ENCODE measurements at places on chromosomes 5 and 9. TPM values are rescaled to one million over a fixed set of nuclear protein-coding genes. Genes with fewer than 3 reads are reported as not detected.

The SPEF2 gene
- total RNA-seq: 2.6 TPM

The SMU1 gene
- total RNA-seq: 22.4 TPM

DNA sequence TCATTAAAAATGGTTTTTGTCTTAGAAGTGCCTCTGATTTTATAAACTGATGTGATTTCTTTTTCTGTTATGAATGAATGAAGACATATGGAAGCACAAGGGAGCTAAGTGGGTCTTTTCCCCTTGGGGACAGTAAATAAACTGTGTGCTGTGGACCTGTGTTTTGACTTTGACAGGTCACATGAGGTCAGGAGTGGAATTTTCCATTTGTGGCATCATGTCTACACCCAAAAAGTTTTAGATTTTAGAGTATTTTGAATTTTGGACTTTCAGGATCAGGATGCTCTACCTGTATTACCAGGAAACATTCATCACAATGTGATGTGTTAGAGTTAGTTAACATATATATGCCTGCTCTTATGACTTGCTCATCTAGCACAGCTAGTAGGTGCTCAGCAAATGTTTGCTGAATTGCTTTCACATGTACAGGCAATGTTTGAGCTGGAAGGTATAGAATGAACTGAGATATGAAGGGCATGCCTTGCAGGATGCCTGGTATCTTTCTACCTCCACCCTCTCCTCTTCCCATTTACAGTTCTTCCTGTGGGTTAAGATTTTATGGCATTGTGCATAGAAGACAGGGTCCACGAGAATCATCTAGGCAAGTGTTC lies 73.2 kb upstream of the NR3C1 start:
- DNase-seq: no peak

- no peak for DNase-seq
Measured at GRCh38 chr5:6733411-6734242, 20.4 kb downstream of the TENT4A start.

DNA sequence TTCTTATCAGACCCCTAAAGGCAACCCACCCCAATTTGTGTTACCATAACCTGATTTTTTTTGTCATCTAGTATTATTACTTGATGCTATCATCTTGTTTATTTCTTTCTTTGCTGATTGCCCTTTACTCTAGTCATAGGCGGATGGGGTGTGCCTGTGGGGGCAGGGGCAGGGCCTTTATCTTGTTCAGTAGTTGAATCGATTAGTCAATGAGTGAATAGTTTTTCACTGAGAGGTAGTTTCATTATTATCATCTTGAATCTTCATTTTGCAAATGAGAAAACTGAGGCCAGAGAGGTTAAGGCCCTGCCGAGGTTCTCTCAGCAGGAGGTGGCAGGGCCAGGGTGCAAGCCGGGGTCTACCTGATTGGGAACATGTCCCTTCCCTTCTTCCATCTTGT lies 9.4 kb upstream of the GM2A start:
- DNase-seq: no peak

GRCh38 chr9:109315480-109316206 lies 5.2 kb downstream of the EPB41L4B start:
- DNase-seq: no peak

- no peak for DNase-seq
Measured at GRCh38 chr9:136725612-136726011, 13.2 kb downstream of the DIPK1B start.

GRCh38 chr9:113011911-113012381 lies at the start of gene ZNF883:
ZNF883 (minus strand) TSS chr9:113012192.
- DNase-seq: peak; percentile 47

DNA sequence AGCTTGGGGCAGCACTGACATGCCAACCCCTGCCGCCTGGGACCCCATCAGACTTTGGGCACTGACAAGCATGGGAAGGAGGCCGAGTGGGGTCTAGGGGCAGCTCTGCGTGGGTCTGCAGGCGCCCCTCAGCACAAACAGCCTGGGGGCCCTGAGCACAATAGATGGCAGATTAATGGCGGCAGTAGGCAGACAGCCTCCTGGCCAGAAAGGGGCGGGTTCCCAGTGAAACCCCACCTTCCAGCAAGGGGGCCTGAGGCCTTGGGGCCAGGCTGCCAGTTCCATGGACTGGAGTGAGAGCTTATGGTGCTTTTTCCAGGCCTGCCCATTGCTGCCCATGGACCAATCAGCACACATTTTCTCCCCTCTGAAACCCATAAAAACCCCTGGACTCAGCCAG lies 2031.2 kb downstream of the EFNA5 start:
- no peak for DNase-seq

DNA sequence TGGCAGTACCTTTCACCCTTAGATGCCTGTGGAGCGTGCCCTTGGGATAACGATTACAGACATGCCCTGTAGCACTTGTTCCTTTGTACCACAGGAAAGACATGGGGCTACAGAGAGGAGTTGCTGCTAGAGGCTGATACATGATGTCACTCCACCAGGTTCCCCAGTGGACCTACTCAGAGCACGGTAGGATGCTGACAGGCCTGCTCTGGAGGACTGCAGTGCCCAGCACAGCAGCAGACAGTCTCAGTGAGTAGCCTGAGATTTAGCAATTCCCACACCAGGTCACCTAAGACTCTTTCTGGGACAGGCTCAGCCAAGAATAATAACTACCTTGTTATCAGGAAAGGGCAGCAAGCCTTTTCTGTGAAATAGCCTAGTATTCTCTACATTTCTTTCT lies 28.8 kb downstream of the PDE4D start:
- DNase-seq: no peak

GRCh38 chr5:149166128-149166527 lies 24.8 kb downstream of the ABLIM3 start:
- DNase-seq: peak; percentile 38

- DNase-seq: no peak
Measured at GRCh38 chr5:110401881-110402280, 324.6 kb downstream of the TMEM232 start.

DNA sequence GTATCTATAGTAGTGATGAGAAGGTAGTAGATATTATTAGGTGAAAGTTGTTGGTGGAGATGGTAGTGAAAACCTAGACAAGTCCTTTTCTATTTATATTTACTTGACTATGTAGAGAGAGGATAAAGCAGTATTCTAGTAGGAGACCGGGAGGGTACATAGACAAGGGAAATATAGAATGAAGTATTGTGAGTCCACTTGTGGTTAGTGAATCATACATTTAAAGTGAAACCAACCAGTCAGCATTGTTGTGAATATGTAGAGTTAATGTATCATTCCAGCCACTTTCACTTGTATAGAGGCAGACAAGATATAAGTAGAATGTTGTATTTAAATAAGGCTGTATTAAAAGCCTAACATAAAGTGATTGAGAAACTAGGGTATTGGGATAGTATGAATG lies 1711.3 kb upstream of the ACO1 start:
- no peak for DNase-seq

GRCh38 chr5:154826-155225 lies 36.5 kb upstream of the LRRC14B start:
- no peak for DNase-seq

Measured in HFFc6 (cell line).